ENCODE measurements at places on chromosomes 3 and 15.

DNA sequence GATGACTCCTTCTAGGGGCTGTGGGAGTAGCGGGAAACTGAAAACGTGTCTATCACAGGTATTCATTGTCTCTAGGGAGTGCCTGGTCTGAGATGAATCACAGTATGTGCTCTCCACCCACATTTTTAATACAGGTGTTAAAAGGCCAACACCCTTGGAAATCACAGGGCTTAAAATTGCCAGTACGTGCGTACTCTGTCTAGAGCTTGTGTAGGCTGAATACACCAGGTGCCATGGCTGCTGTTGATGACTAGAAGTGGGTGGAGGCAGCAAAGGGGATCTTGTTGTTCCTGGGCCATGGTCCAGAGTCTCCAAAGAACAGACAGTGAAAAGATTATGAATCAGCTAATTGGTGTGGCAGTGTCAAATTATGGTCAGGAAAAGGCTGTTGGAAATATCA lies 35.1 kb upstream of the P3H2 start:
- DNase-seq: no peak

GRCh38 chr3:37745076-37745475 lies 116.6 kb upstream of the CTDSPL start:
- no peak for DNase-seq

GRCh38 chr3:161672478-161672877 lies 175.9 kb downstream of the OTOL1 start:
- DNase-seq: no peak

DNA sequence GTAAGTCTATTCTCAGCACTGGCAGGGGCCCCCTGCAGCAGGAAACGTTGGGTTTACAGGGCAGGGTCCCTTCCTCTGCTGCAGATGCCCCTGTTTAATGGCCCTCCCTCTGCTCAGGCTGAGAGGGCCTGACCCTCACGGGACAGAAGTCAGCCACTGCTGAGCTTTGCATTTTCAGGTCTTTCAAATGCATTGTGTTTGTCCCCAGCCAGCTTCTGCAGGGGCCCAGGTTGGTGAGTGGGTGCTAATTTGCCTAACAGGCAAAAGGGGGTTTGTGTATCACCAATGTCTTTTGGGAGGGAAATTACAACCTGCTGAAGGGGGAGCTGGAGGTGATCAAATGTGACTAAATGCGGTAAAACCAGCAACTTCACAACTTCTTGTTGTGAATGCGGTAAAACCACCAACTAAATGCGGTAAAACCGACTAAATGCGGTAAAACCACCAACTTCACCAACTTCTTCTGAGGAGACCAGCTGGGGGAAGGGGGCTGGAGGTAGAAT lies 44.8 kb upstream of the UBE2E1 start:
- no peak for DNase-seq

DNA sequence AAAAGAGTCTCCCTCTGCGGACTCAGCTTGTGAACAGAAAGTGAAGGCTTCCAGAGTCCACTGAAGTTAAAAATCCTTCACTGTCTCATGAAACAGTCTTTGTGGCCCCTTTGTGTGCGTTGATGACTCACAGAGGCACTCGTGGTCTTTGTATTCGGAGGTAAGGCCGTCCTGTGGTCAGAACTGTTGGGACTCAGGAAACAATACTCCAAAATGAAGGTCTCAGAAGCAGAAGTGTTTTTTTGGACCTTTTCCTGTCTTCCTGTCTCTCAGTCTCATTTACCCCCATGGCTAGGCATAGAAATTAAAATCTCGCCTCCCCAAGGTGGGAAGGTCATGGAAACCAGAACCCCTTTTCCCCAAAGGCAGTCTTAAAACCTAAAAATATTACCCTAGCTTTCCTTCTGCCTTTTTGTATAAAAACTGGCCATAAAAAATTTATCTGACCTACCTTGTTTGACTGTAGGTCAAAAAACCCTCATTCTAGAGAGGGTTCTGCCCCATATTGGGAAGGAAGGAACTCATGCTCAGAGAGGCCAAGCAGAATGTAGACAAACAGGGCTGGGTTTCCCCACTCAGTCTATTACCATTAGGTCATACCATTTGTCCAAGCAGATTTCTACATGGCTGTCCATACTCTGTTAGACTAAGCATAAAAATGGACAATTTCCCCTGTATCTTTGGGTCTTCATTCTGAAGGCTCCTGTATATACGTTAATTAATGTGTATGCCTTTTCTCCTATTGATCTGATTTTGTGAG lies 19.1 kb upstream of the EPB42 start:
- no peak for DNase-seq

- DNase-seq: no peak
These were observed 405.2 kb downstream of the NR2F2 start for GRCh38 chr15:96735632-96736240.

DNA sequence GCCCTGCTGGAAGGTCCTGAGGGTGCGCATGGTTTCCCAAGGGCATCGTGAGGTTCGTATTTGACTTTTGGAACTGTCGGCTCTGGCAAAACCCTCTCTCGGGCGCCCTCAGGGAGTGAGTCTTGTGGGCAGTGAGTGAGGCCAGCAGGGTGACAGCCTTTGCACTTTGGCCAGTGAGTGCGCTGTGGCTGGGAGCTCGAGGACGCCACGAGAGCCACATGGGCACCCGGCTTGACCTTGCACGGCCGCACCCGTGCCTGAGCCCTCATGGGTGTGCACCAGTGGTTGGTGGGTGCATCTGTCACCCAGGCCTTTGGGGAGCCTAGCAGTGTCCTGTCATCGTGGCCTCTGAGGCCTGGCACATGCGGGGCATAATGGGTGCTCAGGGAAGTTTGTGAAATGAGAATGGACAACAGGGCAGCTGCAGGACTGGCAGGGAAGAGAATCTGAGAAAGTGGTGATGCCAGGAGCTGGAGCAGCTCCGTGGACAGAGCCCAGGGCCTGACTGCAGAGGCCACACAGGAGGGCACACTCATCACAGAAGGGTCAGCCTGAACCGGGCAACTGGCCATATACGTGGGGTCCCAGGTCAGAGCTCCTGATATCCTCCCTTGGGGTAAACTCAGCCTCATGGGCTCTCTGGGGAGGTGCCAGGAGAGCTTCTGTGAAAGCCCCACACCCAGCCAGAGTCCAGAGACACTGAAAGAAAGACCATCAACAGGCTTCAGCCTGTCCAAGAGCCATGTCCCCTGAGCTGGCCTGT lies 30.4 kb upstream of the SNRPA1 start:
- no peak for DNase-seq
